Activated naive CD4-positive, alpha-beta T cell treated with anti-CD3 and anti-CD28 coated beads, Interleukin-2, amount 10 ng/mL, durations not matched to agents 7 days and 5 days (primary cell): ENCODE measurements at places on chromosomes 3 and 15.

DNA sequence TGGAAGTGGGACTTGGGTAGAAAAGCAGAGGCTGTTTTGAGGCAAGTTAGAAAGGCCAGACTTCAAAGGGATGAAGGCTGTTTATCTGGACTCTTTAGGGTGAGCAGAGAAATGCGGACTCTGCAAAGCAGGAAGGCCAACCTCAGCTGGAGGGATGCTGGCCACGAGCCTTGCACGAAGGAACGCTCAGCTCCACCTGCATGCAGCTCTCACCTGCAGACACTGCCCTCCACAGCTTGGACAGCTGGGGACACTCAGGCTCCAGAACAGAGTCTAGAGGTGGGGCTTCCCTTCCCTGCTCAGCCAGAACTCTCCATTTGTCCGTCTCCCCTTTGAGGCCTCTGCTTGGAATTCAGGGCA, 229.7 kb downstream of the ADAMTS17 start:
- no peak overlapping the region for H3K4me3 ChIP-seq
- no peak for DNase-seq
- H3K4me1 ChIP-seq: peaks cover 37% of the 10 kb centered on the region
- H3K36me3 ChIP-seq: no peaks in the 10 kb centered on the region

DNA sequence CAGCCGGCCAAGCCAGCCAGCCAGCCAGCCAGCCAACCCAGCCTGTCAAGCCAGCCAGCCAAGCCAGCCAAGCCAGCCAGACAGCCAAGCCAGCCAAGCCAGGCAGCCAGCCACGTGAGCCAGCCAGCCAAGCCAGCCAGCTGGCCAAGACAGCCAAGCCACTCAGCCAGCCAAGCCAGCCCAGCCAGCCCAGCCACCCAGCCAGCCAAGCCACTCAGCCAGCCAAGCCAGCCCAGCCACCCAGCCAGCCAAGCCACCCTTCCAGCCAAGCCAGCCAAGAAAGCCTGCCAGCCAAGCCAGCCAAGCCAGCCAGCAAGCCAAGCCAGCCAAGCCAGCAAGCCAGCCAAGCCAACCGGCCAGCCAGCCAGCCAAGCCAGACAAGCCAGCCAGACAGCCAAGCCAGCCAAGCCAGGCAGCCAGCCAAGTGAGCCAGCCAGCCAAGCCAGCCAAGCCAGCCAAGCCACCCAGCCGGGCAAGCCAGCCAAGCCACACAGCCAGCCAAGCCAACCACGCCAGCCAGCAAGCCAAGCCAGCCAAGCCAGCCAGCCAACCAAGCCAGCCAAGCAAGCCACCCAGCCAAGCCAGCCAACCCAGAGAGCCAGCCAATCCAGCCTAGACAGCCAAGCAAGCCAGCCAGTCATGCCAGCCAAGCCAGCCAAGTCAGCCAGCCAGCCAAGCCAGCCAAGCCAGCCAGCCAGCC, 199.5 kb downstream of the GOLGA6L6 start:
- no peak overlapping the region for H3K27ac ChIP-seq
- H3K36me3 ChIP-seq: no peaks in the 10 kb centered on the region
- H3K4me3 ChIP-seq: no peak overlapping the region
- no peaks in the 10 kb centered on the region for H3K27me3 ChIP-seq

DNA sequence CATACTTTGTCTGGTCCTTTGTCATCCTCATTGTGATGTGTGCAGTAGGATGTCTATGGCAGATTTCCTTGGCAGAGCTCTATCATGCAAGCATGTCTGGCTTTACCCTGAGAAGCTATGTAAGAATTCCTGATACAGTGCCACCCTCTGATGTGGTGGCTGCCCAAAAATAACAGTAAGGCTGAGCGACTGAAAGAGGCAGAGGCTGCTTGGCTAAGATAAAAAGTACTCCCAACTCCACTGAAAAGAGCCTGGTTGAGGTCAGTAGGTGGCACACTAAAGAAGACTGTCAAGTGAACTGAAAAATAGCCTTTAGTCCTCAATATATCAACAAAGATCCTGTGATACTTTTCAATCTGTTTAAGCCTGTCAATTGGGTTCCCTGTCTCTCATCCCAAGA, 31.7 kb downstream of the BTLA start:
- H3K27ac ChIP-seq: peak overlapping the region; percentile 70
- H3K36me3 ChIP-seq: peaks cover 82% of the 10 kb centered on the region
- no peak for DNase-seq
- H3K4me3 ChIP-seq: no peak overlapping the region
- H3K4me1 ChIP-seq: peaks cover 92% of the 10 kb centered on the region

DNA sequence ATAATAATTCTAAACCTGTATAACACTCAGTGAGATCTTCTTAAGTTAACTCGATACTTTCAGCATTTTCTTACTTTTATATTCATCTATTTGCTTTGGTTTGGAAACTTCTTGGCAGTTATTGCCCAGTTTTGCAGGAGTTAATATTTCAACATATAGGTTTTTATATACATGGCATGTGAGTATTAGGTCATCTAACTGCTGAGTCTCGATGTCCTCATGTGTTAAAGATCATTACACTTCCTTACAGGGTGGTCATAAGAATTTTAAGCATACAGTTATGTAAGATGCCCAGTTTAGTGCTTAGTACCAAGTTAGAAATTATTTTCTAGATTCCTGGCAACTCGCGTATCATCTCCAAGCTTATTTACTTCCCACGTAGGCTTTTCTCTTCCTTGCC, 62.9 kb downstream of the TMEM39A start:
- peaks cover 19% of the 10 kb centered on the region for H3K4me1 ChIP-seq
- no peaks in the 10 kb centered on the region for H3K27me3 ChIP-seq
- no peak for DNase-seq
- H3K27ac ChIP-seq: no peak overlapping the region

DNA sequence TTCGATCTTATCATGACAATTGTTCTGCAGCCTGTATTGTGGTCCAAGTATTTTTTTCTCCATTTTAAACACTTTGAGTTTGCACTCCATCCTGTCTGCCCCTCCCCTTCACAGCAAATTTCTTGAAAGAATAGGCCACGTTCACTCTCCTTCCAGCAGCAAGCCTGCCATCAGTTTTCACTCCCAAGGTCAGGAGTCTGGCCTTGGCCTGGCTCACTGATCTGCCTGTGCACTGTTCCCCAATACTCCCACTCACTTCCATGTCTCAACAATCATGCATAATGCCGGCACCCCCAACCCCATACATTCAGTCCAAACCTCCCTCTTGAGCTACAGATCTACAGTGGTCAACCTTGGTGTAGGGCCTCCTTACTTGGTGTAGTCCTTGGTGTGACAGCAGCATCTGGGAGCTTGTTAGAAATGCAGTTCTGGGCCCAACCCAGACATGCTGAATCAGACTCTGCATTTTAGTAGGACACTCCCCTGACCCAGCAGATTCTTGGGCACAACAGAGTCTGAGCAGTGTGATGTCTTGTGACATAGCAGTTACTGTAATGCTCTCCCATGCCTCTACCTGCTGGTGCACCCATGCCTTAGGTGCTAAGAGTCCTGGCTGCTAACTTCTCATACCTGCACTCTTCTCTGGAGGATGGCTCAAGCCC, 58.3 kb upstream of the XCR1 start:
- H3K27me3 ChIP-seq: peaks cover 12% of the 10 kb centered on the region
- no peak for DNase-seq
- no peak overlapping the region for H3K27ac ChIP-seq
- H3K4me1 ChIP-seq: peaks cover 19% of the 10 kb centered on the region
- H3K4me3 ChIP-seq: no peak overlapping the region

- DNase-seq: no peak
- H3K4me3 ChIP-seq: no peak overlapping the region
- peaks cover 4% of the 10 kb centered on the region for H3K27me3 ChIP-seq
- H3K36me3 ChIP-seq: no peaks in the 10 kb centered on the region
- peaks cover 5% of the 10 kb centered on the region for H3K4me1 ChIP-seq
- H3K27ac ChIP-seq: no peak overlapping the region
Measured at GRCh38 chr3:38645076-38645475, 4.4 kb downstream of the SCN5A start.

DNA sequence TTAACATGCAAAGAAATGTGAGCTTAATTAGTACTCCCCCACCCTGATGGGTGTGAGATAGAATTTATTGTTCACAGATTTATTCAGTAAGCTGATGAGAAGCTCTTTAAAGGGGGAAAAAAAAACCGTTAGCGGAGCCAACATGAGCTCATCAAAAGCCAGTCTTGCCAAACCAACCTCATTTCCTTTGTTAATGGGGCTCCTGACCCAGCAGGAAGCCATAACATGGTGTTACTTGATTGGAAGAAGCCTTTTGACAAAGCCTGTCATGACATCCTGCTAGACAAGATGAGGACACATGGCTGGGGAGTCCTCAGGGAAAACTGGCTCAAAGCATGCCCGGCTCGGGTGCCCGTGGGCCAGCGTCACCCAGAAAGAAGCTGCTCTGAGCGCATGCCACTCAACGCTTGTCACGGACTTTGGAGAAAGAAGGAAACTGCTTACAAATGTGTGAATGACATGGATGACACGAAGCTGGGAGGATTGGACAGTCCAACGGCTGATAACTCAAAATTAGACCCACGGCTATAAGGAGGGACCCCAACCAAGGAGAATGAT, 64.6 kb downstream of the SLCO2A1 start:
- no peaks in the 10 kb centered on the region for H3K4me1 ChIP-seq
- DNase-seq: no peak
- no peaks in the 10 kb centered on the region for H3K36me3 ChIP-seq
- H3K27me3 ChIP-seq: peaks cover 13% of the 10 kb centered on the region
- no peak overlapping the region for H3K27ac ChIP-seq
- H3K4me3 ChIP-seq: no peak overlapping the region

DNA sequence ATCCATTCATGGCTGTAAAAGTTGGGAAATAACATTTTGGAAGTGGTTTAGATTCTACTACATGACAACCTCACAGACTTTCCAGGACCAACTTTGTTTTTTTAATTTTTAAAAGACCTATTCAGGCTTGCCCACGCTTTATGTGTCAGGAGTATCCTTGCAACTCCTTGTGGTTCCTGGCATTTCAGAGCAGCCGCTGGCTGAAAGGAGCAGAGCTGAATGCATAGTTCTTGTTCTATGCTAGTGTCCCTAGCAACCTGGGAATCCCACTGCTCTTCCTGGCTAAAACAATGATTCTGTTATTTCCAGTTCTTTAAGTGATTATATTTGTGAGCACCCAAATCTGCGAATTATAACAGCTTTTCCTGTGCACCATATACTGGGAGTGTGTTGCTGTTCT, 34.9 kb downstream of the CP start:
- H3K36me3 ChIP-seq: no peaks in the 10 kb centered on the region
- H3K27ac ChIP-seq: no peak overlapping the region
- no peak overlapping the region for H3K4me3 ChIP-seq
- H3K27me3 ChIP-seq: peaks cover 10% of the 10 kb centered on the region

DNA sequence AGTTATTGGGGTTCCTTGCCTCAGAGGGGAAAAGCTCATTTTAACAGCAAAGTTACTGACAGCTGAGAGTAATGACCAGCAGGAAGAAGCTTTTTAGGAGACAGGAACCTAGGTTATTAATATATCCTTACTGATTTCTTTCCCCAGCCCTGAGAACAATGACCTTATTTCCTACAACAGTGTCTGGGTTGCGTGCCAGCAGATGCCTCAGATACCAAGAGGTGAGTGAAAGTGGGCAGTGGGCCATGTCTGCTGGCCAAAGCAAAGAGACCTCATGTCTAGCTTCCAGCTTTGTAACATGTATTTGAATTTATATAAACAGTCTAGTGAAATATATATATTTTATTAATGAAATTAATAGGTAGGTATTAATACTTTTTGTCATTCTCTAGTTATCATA, 5.0 kb downstream of the CCNDBP1 start:
- peaks cover 51% of the 10 kb centered on the region for H3K36me3 ChIP-seq
- H3K4me3 ChIP-seq: no peak overlapping the region
- peaks cover 38% of the 10 kb centered on the region for H3K4me1 ChIP-seq
- H3K27me3 ChIP-seq: no peaks in the 10 kb centered on the region
- DNase-seq: no peak
- H3K27ac ChIP-seq: no peak overlapping the region

- H3K27me3 ChIP-seq: peaks cover 14% of the 10 kb centered on the region
- H3K36me3 ChIP-seq: no peaks in the 10 kb centered on the region
- no peaks in the 10 kb centered on the region for H3K4me1 ChIP-seq
- H3K4me3 ChIP-seq: no peak overlapping the region
- DNase-seq: no peak
Measured at GRCh38 chr3:126967386-126967785, 15.5 kb upstream of the PLXNA1 start.

DNA sequence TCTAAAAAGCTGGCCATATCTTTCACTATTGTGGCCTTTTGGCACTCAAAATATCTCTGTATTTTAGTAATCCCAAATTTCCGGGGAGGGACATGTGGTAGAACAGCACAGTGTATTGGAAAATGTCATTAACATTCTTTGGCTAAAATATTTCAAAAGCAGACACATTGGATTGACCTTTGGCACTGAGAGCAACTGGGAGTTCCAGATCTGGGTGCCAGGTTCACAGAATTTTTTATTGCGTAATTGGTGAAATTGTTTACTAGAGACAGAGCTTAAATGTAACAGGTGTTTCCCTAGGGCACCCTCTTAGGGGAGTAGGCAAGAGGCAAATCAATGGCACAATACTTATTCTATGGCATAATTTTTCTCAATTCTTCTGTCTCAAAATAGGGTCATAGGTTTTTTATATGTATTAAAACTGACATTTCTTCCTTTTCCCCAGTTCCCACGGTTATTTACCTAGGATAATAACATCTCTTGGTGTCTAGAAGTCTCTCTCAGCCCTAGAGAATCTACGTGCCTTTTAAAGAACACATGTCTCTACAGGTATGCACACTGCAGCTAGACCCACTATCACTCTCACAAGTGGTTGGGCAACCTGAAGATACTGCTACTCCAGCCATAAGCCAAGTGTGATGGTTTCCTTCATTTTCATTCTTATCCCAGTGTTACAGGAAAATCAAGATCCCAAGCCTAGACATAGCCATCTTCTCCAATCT, 10.6 kb downstream of the RBMS3 start:
- no peaks in the 10 kb centered on the region for H3K27me3 ChIP-seq
- DNase-seq: no peak
- no peaks in the 10 kb centered on the region for H3K36me3 ChIP-seq
- no peaks in the 10 kb centered on the region for H3K4me1 ChIP-seq
- no peak overlapping the region for H3K27ac ChIP-seq

DNA sequence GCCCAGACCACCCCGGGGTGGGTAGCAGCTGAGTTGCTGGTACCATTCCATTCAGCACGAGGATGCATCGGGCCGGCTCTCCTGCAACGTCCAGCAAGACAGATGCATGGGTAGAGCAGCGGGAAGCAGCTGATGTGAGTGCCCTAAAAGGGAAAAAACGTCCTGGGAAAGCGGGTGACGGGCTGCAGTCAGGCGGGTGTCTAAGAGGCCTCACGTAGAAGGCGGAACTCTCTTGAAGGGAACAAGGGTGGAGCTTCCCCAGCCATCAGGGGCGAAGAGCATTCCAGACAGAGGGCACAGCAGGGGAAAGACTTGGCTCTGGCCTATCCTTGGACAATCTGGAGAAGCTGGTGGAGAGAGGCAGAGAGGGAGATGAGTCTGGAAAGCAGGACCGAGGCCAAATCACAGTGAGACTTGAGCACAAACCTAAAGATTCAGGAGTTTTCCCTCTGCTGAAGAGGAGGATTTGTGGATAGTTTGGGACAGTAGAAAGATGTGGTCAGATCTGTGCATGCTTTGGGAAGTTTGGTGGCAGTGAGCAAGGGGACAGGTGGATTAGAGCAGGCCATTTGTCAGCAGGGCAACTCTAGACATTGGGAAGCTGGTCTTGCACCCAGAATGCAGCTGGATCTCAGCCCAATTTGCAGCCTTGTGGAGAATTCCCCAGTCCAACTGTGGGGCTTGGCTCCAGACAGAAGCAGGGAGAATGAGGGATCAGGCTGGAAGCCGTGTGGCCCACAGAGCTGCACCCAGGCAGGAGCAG, 70.7 kb downstream of the SEMA5B start:
- peaks cover 46% of the 10 kb centered on the region for H3K27me3 ChIP-seq
- H3K4me1 ChIP-seq: no peaks in the 10 kb centered on the region
- DNase-seq: no peak
- no peak overlapping the region for H3K4me3 ChIP-seq
